ENCODE measurements at places on chromosomes 11 and 22. TPM values are rescaled to one million over a fixed set of nuclear protein-coding genes. Genes with fewer than 3 reads are reported as not detected.

GRCh38 chr11:17922416-17922788, 90.4 kb downstream of the SERGEF start:
- DNase-seq = no peak
- H3K36me3 ChIP-seq = no peaks in the 10 kb centered on the region
- H3K27ac ChIP-seq = no peak overlapping the region
- no peaks in the 10 kb centered on the region for H3K27me3 ChIP-seq
- no peaks in the 10 kb centered on the region for H3K4me1 ChIP-seq

GRCh38 chr11:86625981-86626380, 46.4 kb downstream of the ME3 start:
- no peaks in the 10 kb centered on the region for H3K36me3 ChIP-seq
- no peak overlapping the region for H3K4me3 ChIP-seq
- H3K27me3 ChIP-seq = no peaks in the 10 kb centered on the region
- peak overlapping the region; percentile 78 for H3K27ac ChIP-seq

LRRC56 gene
- not detected for total RNA-seq

- H3K36me3 ChIP-seq = no peaks in the 10 kb centered on the region
- DNase-seq = no peak
- peak overlapping the region; percentile 64 for H3K27ac ChIP-seq
- H3K4me1 ChIP-seq = no peaks in the 10 kb centered on the region
- H3K4me3 ChIP-seq = peak overlapping the region; percentile 53
Observed at GRCh38 chr11:13963949-13964770, 1.6 kb downstream of the SPON1 start.

OR9I1 gene
- total RNA-seq = not detected

TMPRSS6 gene
- not detected for total RNA-seq

ACRV1 gene
- total RNA-seq = not detected

DNA sequence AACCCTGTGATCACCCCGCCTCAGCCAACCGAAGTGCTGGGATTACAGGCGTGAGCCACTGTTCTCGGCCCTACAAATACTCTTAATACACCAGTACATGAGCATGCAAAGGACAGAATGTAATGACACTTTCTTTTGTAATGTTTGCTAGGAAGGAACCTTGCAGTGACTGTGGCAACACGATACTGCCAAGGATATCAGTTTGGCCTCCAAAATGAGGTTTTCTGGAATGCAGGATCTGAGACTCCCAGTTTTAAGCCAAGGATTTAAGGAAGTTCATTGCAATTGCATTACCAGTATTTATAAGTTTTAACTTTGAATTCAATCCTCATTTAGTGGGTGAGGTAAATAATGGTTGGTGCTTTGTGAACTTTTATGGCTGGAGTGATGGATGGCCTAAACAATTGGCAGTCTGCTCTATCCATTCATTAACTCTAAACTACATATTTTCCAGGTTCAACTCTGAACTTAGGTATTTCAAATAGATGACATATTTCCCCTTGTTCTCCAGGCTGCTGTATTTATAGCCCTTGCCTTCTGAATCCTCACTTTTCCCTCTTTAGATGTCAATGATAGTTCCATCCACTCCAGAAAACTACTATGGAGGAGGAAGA, 330.3 kb downstream of the C11orf87 start:
- no peak overlapping the region for H3K27ac ChIP-seq
- H3K36me3 ChIP-seq = no peaks in the 10 kb centered on the region
- no peaks in the 10 kb centered on the region for H3K4me1 ChIP-seq
- no peak for DNase-seq
- H3K4me3 ChIP-seq = no peak overlapping the region

CYTH4 gene
- 8.9 TPM for total RNA-seq

PNPLA3 gene
- not detected for total RNA-seq

GRCh38 chr11:86514453-86514852, 139.8 kb downstream of the CCDC81 start:
- H3K27ac ChIP-seq = no peak overlapping the region
- H3K4me3 ChIP-seq = no peak overlapping the region
- H3K27me3 ChIP-seq = no peaks in the 10 kb centered on the region
- no peaks in the 10 kb centered on the region for H3K4me1 ChIP-seq
- DNase-seq = no peak
- no peaks in the 10 kb centered on the region for H3K36me3 ChIP-seq

DNA sequence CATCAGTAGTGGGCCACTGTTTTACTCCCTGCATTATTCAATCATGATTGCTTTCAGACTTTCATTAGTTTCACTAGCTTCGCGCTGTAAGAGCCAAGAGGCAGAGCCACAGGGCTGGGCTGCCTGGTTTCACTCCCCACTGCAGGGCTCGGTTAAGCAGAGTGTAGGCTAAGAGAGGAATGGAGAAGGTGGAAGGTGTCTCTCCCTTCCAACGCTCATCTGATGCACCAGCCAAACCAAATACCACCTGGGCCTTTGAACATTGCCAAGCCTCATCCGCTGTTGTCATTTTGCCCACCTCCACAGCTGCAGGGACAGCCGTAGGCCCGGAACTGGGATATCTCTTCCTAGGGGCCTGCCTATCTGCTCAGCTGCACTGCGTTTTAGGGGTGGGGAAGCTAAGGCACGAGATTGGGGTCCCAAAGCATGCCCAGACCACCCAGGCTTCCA, 480 bp upstream of the SMARCB1 start:
- H3K27ac ChIP-seq = peak overlapping the region; percentile 99
- H3K36me3 ChIP-seq = no peaks in the 10 kb centered on the region
- DNase-seq = no peak
- H3K4me1 ChIP-seq = peaks cover 34% of the 10 kb centered on the region

- DNase-seq = no peak
- no peak overlapping the region for H3K4me3 ChIP-seq
- no peaks in the 10 kb centered on the region for H3K27me3 ChIP-seq
- no peaks in the 10 kb centered on the region for H3K36me3 ChIP-seq
- H3K4me1 ChIP-seq = peaks cover 43% of the 10 kb centered on the region
Observed at GRCh38 chr11:102134597-102134996, 24.4 kb downstream of the YAP1 start.

DNA sequence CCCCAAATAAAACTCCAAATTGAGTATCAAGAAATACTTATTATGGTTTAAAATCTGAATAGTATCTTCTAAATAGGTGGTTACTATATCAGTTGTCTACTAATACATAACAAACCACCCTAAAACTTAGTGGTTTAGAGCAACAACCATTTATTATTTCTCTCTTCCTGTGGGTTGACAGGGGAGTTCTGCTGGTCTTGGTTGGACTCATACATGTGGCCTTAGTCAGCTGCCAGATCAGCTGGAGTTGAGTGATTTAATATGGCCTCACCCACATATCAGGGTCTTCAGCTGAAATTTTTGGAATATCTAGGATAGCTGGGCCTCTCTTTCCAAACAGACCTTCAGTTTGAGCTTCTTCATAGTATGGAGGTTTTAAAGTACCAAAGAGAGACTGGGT, 34.5 kb downstream of the C11orf65 start:
- H3K27me3 ChIP-seq = no peaks in the 10 kb centered on the region
- no peak for DNase-seq
- H3K27ac ChIP-seq = no peak overlapping the region
- no peak overlapping the region for H3K4me3 ChIP-seq
- H3K36me3 ChIP-seq = no peaks in the 10 kb centered on the region
- H3K4me1 ChIP-seq = no peaks in the 10 kb centered on the region

- no peak for DNase-seq
- no peaks in the 10 kb centered on the region for H3K27me3 ChIP-seq
- no peak overlapping the region for H3K27ac ChIP-seq
- no peak overlapping the region for H3K4me3 ChIP-seq
- no peaks in the 10 kb centered on the region for H3K36me3 ChIP-seq
- H3K4me1 ChIP-seq = no peaks in the 10 kb centered on the region
Observed at GRCh38 chr11:110076371-110076965, 16.7 kb upstream of the ZC3H12C start.

HEPN1 gene
- not detected for total RNA-seq

TP53I11 gene
- 30.7 TPM for total RNA-seq

DNA sequence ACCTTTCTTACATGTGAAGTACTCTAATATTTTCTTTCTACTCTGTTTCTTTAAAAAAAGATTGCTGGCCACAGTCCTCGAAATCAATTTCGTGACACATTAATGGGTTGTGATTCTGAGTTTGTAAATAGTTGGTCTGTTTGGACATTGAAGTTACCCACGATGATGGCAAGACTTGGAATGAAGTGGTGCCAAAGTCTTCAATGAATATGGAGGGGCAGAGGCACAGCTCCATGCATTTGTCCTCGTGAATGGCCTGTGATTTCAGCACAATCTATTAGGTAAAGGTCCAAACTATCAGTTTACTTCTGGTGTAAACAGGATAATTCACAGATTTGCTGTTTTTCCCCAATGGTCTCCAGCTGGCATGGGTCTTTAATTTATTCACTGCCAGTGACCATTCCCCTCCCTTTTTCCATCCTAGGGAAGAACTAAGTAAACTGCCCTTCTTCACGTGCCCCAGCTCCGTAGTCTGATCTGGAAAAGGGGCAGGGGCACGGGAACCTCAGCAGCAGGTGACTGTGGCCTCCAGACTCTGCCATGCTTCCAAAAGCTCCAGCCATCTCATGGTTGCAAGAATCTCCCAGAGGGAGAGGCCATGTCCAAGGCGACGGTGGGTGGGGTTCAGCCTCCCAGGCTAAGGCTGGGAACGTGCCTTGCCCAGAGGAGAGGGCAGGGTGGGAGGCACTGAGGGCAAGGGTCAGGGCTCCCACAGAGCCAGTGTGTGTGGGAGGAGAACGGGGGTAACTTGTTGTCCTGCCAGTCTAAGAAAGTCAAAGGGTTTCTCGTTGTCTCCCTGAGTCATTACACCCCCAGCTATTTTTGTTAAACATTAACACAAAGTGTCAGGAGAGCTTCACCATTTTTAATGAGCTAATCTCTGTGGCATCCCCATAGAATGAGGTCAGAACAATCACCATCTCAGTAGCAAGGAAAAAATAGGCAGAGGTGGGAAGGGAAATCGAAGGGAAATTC, 16.9 kb upstream of the PEX26 start:
- no peak overlapping the region for H3K4me3 ChIP-seq
- no peaks in the 10 kb centered on the region for H3K27me3 ChIP-seq
- DNase-seq = no peak
- H3K27ac ChIP-seq = peak overlapping the region; percentile 95
- H3K36me3 ChIP-seq = no peaks in the 10 kb centered on the region
- H3K4me1 ChIP-seq = peaks cover 50% of the 10 kb centered on the region

DNA sequence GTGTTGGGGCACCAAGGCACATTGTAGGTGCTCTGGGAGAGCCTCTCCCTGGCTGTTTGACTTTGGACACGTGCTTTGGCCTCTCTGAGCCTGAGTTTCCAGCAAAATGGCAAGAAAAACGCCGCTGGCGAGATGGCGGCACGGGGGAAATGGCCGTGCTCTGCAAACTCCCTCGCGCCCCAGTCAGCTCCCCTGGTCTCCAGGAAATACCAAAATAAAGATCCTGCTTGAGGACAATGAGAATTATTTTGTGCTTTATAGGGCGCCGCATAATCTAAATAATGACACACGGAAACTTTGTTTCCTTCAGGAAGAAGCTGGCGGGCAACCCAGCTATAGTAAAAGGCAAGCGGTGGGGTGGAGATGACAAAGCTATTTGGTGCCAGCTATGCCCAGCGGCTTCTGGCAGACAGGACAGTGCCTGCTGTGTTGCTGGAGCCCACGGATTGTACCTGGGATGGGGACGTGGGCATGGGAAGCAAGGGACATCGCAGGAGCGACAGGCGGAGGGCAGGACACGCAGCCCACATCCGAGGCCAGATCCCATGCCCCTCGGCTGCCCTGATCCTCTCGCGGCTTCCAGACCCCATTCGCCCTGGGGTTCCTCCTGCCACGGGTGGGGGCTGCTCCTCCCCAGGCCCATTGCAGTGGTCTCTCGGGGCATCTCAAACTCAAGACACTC, 26.3 kb upstream of the RFPL3 start:
- no peak overlapping the region for H3K27ac ChIP-seq
- peaks cover 7% of the 10 kb centered on the region for H3K27me3 ChIP-seq
- H3K4me1 ChIP-seq = no peaks in the 10 kb centered on the region
- no peaks in the 10 kb centered on the region for H3K36me3 ChIP-seq
- H3K4me3 ChIP-seq = no peak overlapping the region

- H3K4me3 ChIP-seq = no peak overlapping the region
- no peaks in the 10 kb centered on the region for H3K27me3 ChIP-seq
- no peak overlapping the region for H3K27ac ChIP-seq
- no peak for DNase-seq
- H3K36me3 ChIP-seq = peaks cover 14% of the 10 kb centered on the region
Observed at GRCh38 chr11:90204407-90204806, 18.4 kb downstream of the CHORDC1 start.

- H3K4me1 ChIP-seq = no peaks in the 10 kb centered on the region
- no peaks in the 10 kb centered on the region for H3K27me3 ChIP-seq
- no peak for DNase-seq
- no peak overlapping the region for H3K27ac ChIP-seq
- no peaks in the 10 kb centered on the region for H3K36me3 ChIP-seq
Observed at GRCh38 chr11:33500332-33500731, 200.3 kb downstream of the C11orf91 start.

GRCh38 chr11:120310870-120311269, 14.2 kb upstream of the TLCD5 start:
- no peaks in the 10 kb centered on the region for H3K36me3 ChIP-seq
- no peak overlapping the region for H3K4me3 ChIP-seq
- no peaks in the 10 kb centered on the region for H3K4me1 ChIP-seq
- no peak overlapping the region for H3K27ac ChIP-seq
- DNase-seq = no peak

- H3K36me3 ChIP-seq = no peaks in the 10 kb centered on the region
- no peak overlapping the region for H3K4me3 ChIP-seq
- no peak for DNase-seq
Observed at GRCh38 chr11:126392633-126393013, 37.1 kb downstream of the ST3GAL4 start.

Measured in sigmoid colon (tissue), 7 donors.